ENCODE measurements at places on chromosomes 11 and 22.

DNA sequence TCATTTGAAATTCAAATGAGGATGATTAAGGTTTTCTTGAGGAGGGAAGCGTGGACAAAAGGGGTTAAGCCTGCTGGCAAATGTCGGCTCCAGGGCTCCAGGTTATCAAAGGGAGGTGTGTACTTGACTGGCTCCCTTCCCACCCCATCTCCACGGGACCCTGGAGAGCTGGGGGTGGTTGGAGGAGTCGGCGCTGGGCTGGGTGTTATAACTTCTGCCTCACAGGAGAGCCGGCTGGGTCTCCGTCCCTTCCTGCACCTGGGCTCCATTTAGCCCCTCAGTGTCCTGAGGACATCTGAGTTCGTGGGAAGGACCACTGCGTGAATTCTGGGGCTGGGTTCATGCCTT is 15.6 kb downstream of the POU2F3 start:
- DNase-seq, result no peak

- no peak for DNase-seq
These were observed 135.7 kb downstream of the SHANK2 start for GRCh38 chr11:71116693-71117040.

- DNase-seq, result no peak
These were observed 1.1 kb downstream of the CABP7 start for GRCh38 chr22:29720811-29721323.

- DNase-seq, result no peak
These were observed 156.0 kb upstream of the SOX6 start for GRCh38 chr11:16512198-16512898.

DNA sequence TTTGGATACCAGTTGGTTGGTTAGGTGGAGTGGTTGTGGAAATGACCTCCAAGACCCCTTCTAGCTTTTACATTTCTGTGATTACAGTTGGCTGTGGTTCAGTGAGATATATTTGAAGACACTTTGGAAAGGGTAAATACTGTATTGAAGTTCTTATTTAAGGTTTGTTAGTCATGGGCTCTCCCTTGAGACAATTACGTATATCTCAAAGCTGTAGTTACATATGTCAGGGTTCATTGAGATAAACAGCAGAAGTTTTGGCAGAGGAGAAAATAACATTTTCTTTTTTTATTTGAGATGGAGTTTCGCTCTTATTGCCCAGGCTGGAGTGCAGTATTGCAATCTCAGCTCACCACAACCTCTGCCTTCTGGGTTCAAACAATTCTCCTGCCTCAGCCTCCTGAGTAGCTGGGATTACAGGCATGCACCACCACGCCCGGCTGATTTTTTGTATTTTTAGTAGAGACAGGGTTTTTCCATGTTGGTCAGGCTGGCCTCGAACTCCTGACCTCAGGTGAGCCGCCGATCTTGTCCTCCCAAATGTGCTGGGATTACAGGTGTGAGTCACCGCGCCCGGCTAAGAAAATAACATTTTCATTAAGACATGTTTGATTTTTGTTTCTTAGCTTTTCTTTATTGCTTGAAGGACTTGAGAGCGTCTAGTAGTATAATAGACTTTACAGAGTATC is 1.9 kb downstream of the RNF121 start:
- DNase-seq, result no peak

DNA sequence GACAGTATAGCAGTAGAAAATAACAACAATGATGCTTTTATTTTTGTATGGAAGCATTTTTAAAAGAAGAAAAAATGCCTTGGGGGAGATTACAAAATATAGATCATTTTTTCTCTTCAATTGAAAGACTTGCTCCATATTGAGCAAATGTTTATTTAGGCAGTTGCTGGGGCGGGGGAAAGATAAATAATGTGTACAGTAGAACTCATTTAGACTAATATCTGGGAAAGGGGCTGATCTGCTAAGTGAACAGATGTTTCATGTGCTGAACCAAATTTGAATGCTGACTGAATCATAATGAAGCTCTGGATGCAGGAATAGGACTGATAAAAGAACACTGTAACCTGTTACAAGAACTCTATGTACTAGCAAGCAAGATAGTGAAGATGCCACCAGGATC is 457.1 kb upstream of the TENM4 start:
- DNase-seq, result no peak

DNA sequence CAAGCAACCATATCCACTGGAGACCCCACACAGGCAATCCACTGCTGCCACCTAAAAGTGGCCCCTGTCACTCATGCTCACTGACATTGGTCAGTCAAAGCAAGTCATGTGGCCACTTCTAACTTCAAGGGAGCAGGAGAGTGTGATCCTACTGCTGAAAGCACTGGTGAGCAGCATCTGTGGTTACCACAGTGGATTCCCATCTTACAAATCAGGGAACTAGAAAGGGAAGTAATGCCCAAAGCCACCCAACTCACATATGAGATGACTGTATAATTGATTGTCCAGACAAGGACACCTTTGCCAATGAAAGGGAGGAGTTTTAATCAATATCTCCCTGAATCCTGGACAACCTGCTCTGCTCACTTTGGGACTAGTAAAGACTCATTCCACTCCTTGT is 17.7 kb downstream of the RCN1 start:
- no peak for DNase-seq

DNA sequence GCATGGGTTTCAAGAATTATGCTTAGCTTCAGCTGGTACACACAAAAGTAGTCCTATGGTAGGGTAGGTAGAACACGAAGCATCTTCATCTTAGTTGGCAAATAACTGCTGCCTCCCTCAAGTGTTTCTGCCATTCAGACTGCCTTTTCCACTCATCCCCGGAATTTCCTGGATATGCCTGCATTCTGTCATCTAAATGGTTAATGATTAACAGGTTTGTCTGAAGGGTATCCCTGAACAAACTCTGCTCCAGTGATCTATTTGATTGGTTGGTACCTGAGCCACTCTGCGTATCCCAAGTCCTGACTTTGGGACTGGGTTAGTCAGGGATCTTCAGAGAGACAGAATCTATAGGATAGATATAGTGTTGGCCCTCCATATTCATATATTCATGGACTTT is 272.3 kb upstream of the RAG2 start:
- no peak for DNase-seq

DNA sequence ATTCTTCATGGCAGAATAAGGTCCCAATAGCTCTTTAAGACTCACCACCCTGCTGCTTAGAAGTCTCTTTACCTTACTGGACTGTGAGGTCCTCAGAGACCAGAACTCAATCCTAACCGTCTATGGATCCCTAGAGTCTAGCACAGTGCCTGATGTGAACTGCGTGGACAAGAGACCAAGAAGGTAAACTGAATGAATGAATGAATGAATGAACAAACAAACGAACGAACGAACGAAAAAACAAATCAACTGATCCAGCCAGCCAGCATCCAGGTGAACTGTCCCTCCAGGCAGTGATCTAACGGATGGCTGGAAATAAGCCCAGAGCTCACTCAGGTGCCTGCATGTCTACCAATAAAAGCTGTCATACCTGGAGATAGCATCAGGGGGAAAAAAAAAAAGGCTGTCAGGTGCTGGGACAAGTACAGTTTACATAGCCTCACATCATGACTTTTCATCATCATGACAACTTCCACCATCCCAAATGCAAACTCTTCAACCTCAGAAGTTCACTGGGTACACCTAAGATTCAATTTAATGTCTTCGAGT is 59.8 kb downstream of the PACSIN2 start:
- DNase-seq, result no peak

DNA sequence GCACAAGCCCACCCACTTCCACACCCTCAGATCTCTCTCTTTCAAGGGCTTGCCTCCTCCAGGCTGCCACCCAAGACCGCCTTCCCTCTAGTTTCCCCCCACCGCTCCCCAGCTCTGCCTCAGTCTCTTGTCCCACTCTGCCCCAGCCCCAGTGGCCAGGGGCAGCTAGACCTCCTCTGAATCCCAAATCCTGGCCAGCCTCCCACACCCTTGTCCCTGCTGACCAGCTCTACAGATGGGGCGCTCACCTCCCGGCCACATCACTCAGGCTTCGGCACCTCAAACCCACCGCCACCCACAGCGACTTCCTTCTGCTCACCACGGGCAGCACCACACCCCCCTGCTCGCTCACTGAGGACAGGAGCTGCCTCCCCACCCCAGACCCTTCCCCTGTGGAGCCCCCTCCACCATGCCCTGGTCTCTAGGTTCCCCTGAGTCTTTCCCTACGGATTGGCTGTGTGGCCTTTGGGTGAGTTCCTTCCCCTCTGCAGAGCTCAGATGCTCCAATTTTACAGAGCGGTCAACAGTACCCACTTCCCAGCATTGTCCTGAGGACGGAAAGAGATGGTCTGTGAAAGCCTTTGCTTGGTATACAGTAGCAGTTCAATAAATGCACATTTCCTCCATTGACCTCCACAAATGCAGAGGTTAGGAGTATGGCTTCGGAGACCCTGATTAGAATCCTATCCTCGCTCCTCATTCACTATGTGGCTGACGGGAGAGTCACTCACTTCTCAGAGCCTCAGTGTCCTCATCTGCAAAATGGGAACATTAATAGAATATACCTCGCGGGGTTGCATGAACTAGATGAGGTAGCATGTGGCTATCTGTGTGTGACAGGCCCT is 11.5 kb upstream of the SPI1 start:
- no peak for DNase-seq

- no peak for DNase-seq
These were observed 203.1 kb upstream of the TMEM45B start for GRCh38 chr11:129612447-129612961.

GRCh38 chr11:12085371-12086251 is 24.8 kb upstream of the MICAL2 start:
- DNase-seq, result no peak

DNA sequence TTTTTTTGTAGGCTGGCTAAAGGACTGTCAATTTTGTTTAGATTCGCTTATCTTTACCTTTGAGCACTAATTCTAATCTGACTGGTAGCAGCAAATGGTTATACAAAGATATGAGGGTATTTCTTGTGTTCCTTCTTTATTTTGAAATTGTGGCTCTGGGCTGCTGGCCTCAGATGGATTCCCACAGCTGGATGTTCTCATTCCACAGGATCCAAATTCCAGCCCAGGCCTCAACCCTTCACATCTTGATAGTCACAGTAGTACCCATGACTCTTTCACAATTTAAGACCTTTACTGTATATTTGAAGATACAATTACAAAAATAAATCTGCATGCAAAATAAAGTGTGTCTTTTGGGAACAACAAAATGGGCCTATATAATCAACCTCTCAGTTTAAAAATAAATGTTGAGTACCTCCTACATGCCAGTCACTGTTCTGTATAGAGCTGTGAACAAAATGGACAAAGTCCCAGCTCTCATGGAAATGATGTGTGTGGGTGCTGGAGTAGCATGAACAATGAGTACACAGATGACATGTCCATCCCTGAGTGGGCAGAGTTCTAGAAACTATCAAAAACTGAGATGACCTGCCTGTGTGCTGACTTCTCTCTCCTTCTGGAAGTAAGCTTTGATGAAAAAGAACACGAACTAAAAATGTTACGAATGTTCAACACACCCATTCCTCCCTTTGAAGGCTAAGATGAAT is 51.7 kb upstream of the FBXO3 start:
- no peak for DNase-seq

DNA sequence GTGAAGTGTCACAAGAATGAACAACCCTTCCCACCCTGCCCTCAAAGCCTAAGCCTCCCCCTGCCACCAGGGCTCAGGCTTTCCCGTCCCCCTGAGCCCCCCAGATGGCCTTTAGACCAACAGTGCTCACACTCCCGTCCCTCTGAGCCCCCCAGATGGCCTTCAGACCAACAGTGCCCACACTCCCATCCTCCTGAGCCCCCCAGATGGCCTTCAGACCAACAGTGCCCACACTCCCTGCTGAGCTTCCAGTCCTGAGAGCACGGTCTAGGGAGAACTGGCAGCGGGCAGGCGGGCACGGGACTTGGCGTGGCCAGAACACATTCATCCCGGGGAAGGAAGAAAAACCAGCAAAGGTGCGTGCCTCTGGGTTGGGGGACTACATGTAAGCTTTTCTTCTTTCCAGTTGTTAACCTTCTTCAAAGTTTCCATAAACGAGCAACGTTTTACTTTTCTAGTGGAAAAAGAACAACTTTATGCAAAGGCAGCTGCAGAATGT is 2.5 kb downstream of the MRGPRG start:
- no peak for DNase-seq

DNA sequence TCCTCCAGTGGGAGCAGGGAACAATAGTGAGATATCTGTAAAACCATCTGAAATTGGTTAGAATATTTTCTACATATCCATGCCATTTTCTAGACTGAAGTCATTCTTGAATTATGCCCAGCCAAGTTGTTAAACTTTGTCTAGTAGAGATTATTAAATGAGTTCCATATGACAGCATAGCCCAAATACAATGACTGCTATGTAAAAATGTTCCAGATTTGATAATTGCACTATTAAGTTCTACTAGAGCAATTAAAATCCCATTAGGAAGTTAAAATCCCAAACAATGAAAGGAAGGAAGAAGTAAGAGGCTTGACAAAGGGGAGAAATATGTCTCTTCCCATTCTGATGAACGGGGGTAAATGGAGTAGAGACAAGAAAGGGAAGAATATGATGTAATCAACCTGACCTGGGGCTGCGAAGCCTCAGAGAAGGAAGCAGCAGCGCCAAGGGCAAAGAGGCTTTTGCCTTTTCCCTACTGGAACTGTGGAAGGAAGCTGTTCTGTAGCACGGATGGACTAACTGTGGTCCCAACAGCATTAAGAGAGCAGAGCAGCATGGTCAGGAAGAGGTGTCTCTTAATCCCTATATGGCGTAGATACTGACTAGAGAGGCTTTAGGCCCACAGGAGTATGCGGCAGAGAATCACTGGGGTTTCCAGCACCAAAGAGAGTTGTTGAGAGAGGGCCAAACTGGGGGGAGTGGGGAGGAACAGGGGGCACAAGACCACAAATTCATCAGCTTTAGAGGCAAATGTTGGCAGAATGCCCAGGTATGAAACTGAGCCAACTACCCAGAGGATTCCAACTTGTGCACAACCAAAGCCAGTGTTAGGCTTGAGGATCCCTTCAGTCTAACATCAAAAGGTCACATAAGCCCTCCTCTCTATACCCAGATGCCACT is 26.7 kb downstream of the RRP8 start:
- peak; percentile 81 for DNase-seq

DNA sequence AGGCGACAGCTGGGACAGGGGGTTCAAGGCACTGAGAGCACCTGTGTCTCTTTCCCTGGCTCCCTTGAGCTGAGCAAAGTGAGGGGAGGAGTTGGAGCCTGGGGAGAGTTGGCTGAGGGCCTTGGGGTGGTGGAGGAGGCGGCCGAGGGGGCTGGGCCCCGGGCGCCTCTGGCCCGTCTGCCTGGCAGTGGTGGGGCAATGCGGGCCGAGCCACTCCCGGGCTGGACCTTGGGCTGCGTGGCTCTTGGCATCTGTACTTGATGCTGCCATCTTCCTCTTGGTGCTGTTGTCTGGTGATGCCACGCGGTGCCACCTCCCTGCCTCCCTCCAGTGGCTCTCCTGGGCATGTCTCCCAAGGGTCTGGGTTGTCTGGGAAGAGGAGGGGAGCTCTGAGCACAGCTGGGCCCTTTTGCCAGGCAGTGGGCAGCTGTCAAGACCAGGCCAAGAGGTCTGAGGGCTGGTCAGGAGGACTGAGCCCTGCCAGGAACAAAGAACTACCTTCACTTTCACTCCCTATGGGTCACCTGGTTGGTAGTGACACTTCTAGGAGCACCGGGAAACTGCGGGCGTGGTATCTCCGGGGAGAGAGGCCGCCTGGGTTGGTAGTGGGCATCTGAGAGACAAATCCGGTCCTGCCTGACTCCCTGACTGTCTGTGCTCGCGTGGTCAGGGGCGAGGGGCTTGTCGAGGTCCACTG is 1.3 kb downstream of the GRIK4 start:
- DNase-seq, result no peak

GRCh38 chr11:43736502-43737200 is 56.1 kb downstream of the HSD17B12 start:
- peak; percentile 28 for DNase-seq

GRCh38 chr11:118207079-118207478 is 17.7 kb downstream of the JAML start:
- DNase-seq, result no peak

- DNase-seq, result no peak
These were observed 38.5 kb upstream of the LRRC4C start for GRCh38 chr11:41497974-41498373.
